GM04503 (cell line): ENCODE measurements at places on chromosomes 12 and 14.

DNA sequence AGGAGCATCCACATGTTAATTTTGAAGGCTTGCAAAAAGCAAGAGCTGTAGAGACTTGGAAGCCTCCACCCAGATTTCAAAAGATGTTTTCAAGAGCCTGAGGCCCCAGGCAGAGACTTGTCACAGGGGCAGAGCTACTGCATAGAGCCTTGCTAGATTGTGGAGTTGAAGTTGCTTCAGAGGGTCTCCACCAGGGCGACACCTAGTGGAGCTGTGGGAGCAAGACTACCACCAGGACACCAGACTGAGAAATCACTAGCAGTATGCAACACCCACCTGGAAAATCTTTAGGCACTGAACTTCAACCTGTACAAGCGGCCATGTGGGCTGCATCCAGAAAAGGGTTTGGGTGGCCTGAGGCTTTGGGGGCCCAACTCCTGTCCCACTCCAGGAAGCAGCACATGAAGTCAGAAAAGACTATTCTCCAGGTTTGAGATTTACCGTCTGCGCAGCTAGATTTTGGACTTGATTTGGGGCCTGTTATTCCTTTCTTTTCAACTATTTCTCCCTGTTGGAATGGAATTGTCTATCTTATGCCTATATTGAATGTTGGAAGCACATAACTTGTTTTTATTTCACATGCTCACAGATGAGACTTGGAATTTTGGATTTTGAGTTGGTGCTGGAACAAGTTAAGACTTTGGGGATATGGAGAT lies 508.6 kb downstream of the FLRT2 start:
- DNase-seq: peak; percentile 5

DNA sequence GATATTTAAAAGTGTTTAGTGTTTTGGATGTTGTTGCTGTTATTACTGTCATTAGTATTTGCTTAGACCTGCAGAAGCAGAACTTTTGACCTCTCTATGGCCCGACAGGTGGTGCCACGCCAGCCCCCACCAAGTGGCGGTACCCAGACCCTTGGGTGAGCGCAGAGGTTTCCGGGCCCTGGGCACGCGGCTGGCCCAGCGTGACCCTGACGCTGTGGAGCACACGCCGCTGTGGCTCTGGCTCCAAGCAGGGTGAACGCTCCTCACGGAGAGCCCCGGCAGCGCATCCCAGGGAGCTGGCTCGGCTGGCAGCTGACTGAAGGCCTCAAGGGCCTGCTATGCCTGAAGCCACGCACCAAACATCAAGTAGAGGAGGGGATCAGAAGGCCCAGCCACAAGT lies 22.6 kb downstream of the SLC25A47 start:
- DNase-seq: no peak

DNA sequence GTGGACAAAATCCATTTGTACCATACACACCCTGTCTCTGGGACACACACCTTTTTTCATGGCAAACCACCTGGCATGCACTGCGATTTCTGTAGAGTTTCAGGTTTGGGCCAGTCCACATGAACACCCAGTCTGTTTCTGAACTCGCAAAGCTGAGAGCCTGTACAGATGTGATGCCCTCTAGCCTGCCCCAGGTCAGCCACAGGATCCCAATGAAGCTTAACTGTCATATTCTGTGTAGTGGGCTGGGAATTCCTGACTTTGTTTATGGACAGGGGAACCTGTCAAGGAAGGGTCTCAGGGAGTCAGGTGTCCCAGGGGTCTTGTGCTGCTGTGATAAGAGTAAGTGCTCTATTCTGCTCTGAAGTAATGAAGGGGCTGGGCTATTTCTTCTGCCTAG lies 39.8 kb downstream of the CPM start:
- DNase-seq: no peak

GRCh38 chr14:98278800-98279199 lies 993.2 kb downstream of the BCL11B start:
- DNase-seq: no peak

- DNase-seq: no peak
These were observed 30.9 kb upstream of the TUBA1C start for GRCh38 chr12:49233842-49234526.

DNA sequence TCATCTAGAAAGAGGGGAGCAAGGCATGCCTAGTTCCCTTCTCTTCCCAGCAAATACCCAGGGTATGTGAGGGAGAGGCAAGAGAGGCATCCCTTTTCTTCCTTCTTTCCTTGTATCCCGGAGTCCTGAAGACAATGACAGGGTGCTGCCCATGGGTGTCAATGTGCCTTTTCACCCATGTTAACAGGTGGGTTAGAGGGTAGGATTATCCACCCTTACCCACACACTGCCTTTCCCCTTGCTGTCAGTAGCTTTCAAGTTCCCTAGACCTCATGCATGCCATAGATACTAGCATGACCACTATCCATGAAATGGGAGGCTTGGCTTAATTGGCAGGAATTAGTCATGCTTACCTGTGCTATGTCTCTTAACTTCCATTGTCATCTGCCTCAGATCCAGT lies 36.3 kb upstream of the PCNX1 start:
- DNase-seq: no peak

GRCh38 chr14:76129851-76130576 lies 21.7 kb upstream of the GPATCH2L start:
- DNase-seq: no peak

GRCh38 chr14:68015356-68016254 lies 196.0 kb downstream of the RAD51B start:
- DNase-seq: no peak

DNA sequence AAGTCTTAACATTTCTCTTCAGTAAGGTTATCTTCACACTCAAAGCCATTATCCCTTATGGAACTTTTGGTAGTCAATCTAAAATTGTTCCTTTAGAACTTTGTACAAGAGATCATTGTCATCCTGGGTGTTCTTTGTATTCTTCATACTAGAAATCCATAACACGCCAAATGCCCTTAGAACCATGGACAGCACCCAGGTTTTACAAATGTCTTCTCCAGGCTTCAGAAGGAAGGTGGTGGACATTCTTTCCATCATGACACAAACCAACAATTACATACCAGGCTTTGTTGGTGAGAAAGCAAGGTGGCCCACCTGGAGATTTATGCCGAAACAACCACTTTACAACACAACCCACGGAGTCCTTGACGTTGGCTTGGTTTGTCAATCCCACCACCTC lies 365.6 kb upstream of the TBX3 start:
- no peak for DNase-seq

DNA sequence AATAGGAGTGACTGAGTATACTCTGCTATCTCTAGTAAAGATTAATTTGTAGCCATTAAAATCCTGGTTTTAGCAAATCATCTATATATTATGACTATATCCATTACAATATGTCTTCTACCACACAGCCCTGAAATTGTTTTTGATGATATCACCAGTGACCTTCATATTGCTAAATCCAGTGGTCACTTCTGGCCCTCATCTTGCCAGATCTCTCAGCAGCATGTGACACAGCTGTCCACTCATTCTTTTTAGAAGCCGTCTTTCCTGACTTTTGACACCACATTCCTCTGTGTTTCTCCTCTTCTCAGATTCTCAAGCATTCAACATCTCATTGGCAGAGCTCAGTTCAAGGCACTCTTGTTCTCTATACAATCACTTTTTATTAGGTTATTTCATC lies 54.9 kb downstream of the CPNE8 start:
- peak; percentile 15 for DNase-seq

DNA sequence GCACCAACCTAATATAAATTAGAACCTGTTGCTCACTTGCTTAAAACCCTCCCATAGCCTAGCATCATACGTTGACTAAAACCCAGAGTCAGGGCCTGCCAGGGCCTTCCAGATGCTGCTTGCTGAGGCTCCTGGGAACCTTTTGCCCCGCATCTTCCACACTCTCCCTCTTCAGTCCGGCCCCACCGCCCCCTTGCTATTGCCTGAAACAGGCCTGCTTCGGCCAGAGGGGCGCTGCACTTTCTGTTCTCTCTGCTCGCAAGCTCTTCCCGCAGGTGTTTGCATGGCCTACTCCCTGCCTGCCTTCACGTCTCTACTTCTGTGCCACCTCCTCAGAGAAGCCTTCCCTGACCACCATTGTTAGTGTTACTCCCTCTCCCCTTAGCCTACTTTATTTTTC lies 13.7 kb upstream of the TCTN2 start:
- DNase-seq: no peak

DNA sequence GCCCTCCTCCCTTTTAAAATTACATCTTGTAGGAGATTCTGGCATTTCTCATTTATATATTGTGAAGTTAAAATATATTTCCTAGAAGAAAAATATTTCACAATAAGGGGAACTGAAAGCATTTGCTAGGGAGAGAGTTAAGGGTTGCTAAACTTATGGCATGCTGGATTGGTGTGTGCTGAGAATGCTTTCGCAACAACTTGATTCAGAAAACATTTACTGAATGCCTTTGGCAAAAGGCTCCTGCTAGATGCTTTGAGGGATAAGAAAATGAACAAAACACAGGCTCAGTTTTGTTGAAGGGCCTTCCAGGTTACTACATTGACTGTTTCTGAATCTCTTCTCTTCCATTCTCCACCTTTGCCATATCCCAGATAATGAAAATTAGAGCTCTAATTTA lies 67.5 kb downstream of the DIP2B start:
- peak; percentile 79 for DNase-seq

- DNase-seq: no peak
These were observed 61.7 kb upstream of the BCL2L14 start for GRCh38 chr12:12008931-12009611.

GRCh38 chr12:27652174-27652763 lies 44.0 kb upstream of the REP15 start:
- DNase-seq: peak; percentile 29

GRCh38 chr12:114916541-114916940 lies 232.6 kb upstream of the TBX3 start:
- no peak for DNase-seq

DNA sequence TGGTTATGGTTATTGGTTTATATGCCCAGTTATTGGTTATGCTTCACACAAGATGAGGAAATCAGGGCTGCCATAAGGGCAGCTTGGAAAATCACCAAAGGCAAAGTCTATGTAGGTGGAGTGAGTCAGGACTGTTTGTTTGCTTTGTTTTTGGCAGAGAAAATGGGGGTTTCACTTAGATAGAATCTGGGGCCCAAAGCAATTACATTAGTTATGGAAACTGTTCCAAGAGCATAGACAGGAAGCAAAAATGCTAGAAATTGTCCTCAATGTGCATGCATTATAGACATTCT lies 2.2 kb downstream of the VAMP1 start:
- no peak for DNase-seq

DNA sequence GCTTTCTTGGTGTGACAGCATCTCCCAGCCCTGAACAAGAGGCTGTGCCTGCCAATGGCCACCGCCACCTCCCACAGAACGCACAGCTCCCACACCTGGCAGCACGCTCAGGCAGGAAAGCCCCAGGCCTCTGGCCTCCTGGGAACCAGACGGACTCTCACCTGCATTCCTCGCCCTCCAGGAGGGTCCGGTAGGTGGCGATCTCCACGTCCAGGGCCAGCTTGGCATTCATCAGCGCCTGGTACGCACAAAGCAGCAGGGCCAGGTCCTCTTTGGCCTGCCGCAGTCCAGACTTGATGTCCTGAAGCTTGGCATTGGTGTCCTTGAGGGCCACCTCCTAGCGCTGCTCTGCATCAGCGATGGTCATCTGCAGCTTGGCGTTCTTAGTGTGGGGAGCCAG lies 12.1 kb upstream of the KRT77 start:
- DNase-seq: no peak

GRCh38 chr14:65461730-65462129 lies 49.2 kb downstream of the FUT8 start:
- DNase-seq: no peak

DNA sequence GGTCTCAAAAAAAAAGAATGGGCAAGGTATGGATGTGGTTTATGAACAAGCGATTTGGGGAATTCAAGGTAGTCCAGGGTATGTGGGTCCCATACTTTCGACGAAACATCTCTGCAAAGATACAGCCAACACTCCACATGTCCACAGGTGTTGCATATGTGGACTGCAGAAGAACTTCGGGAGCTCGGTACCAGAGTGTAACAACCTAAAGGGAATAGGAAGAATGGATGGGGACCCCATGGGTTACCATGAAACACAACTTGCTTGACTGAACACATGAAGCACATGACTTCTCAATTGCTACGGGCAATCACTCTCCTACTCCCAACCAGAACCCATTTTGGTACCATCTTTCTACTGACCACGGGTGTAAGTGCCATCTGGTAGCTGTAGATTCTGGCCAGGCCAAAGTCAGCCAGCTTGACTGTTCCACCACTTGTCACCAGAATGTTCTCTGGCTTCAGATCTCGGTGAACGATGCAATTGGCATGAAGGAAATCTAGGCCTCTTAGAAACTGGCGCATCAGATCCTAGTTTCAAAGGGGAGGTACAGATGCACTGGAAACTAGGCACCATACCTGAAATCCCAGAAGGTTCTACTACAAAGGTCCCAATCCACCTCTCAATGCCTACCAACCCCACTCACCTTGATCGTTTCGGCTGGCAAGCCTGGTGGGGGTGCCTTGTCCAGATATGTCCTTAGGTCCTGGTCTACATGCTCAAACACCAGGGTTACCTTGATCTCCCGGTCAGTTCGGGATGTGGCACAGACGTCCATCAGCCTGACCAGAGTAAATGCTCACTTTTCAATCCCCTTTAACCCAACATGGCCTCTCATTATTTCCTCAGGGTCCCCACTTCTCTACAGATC lies 1.3 kb downstream of the CDK4 start:
- DNase-seq: no peak

- DNase-seq: peak; percentile 93
These were observed 108.5 kb downstream of the SLC38A1 start for GRCh38 chr12:46160101-46160980.

- no peak for DNase-seq
These were observed 301.0 kb upstream of the MIS18BP1 start for GRCh38 chr14:45553981-45554380.

- no peak for DNase-seq
These were observed 133.9 kb downstream of the SPTSSA start for GRCh38 chr14:34328178-34328577.

- no peak for DNase-seq
These were observed 800.2 kb downstream of the FSCB start for GRCh38 chr14:43706900-43707299.

- DNase-seq: no peak
These were observed 36.7 kb downstream of the TMEM116 start for GRCh38 chr12:111976291-111976690.

GRCh38 chr12:49297695-49298060 lies 2.7 kb downstream of the PRPH start:
- DNase-seq: no peak

GRCh38 chr12:3278681-3279414 lies 201.7 kb downstream of the TSPAN9 start:
- DNase-seq: no peak
